ENCODE measurements at places on chromosomes 3 and 15. TPM values are rescaled to one million over a fixed set of nuclear protein-coding genes. Genes with fewer than 3 reads are reported as not detected.

PLD1 gene
- total RNA-seq = 1.8 TPM

ELL3 gene
- 5.2 TPM for total RNA-seq

GOLGA8J gene
- total RNA-seq = not detected

FGF12 gene
- total RNA-seq = not detected

LTK gene
- not detected for total RNA-seq

CLDN18 gene
- total RNA-seq = not detected

NRG4 gene
- not detected for total RNA-seq

AHSG gene
- total RNA-seq = not detected

DUOXA2 gene
- total RNA-seq = not detected

UBAP1L gene
- 0.43 TPM for total RNA-seq

CPNE4 gene
- total RNA-seq = 0.11 TPM

ANKRD34C gene
- not detected for total RNA-seq

GATA2 gene
- 28.6 TPM for total RNA-seq

EEF1AKMT4 gene
- 7.2 TPM for total RNA-seq

- peak; percentile 70 for DNase-seq
Measured at GRCh38 chr15:90561344-90562244, 31.9 kb downstream of the CRTC3 start.

- no peak for DNase-seq
Measured at GRCh38 chr3:15651396-15651795, 49.9 kb downstream of the BTD start.

- DNase-seq = no peak
Measured at GRCh38 chr3:19264424-19264823, 116.1 kb downstream of the KCNH8 start.

DNA sequence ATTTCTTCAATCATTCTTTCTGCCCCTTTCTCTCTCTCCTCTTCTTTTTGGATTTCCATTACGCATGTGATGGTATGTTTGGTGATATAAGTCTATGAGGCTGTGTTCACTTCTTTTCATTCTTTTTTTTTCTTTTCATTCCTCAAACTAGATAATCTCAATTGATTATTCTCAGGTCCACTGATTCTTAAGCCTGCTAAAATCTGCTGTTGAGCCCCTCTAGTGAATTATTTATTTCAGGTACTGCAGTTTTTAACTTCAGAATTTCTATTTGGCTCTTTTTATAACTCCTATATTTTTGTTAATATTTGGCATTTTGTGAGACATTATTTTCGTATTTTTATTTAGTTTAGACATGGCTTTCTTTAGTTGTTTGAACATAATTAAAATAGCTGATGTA is 671.3 kb upstream of the NECTIN3 start:
- DNase-seq = no peak

DNA sequence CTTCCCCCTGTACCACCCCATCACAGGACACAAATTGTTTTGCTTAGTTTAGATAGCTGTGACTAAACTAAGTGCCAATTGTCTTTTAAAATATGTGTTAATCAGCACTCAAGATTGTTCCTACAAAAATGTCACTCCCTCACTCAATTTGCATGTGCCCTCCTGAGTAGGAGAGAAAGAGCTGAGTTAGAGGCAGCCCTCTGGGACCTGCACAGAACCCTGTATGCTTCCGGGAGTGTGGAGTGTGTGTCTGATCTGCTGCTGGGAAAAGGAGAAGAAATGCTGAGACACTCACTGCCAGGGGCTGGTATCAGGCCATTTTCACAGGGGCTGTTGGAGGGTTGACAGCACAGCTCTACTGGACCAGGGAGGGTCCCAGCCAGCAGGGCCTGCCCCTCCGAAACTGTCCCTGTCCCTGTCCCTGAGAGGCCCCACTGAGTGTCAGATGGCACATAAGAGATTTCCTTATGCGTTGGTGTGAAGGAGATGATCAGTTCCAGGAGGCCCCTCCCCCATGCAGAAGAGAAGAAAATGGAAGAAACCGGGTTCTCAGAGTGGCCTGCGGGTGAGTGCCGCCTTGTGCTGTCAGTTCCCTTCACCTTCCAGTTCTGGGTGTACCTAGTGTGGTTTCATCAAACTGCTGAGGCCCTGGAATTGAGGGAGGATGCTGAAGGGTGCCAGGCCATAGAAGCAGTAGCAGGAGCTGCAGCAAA is 3.9 kb upstream of the B3GNT5 start:
- DNase-seq = no peak

GRCh38 chr15:57509965-57510364 is 81.7 kb upstream of the MYZAP start:
- DNase-seq = no peak

DNA sequence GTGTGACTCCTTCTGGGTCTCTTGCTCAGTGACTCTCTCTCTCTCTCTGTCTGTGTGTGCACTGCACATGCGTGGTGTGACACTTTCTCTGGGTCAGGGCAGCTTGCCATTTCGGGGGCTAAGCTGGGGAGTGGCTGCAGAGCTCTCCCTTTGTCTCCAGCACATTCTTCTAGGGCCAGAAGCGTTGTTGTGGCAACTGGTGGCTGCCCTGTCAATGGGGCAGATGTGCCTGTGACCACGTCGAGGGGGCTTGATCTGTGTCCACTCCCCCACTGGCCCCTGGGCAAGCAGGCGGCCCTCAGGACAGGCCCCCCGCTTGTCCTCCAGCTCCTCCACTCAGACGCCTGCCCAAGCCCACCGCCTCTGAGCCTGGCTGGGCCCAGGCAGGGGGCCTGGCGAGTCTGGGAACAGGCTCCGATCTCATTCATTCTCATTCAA is 67.8 kb downstream of the WNT7A start:
- DNase-seq = no peak

- DNase-seq = no peak
Measured at GRCh38 chr15:89117790-89118189, 29.5 kb downstream of the ABHD2 start.

GRCh38 chr3:192122832-192123594 is 604.3 kb downstream of the FGF12 start:
- no peak for DNase-seq

DNA sequence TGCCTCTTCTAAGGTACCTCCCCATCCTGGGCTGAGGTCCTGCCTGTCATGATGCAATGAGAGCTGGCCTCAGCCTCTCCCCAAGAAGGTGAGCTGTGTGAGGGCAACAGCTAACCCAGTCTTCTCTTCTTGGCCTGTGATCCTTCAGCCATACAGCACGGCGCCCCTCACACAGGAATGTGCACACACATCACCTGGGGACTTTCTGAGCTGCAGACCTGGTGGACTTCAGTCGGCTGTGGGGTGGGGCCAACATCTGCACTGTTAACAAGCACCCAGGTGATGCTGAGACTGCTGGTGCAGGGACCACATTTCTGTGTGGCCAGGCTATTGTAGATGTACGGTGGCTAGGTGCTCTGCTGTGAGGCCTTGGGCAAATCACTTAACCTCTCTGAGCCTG is 14.5 kb downstream of the HCN4 start:
- no peak for DNase-seq

GRCh38 chr3:157026091-157026490 is 133.9 kb downstream of the CCNL1 start:
- no peak for DNase-seq

GRCh38 chr3:186807231-186807630 is 949 bp upstream of the RFC4 start:
- DNase-seq = no peak

- DNase-seq = no peak
Measured at GRCh38 chr3:139202226-139202958, 141.4 kb upstream of the MRPS22 start.

- no peak for DNase-seq
Measured at GRCh38 chr3:13856006-13856405, 23.9 kb downstream of the WNT7A start.

DNA sequence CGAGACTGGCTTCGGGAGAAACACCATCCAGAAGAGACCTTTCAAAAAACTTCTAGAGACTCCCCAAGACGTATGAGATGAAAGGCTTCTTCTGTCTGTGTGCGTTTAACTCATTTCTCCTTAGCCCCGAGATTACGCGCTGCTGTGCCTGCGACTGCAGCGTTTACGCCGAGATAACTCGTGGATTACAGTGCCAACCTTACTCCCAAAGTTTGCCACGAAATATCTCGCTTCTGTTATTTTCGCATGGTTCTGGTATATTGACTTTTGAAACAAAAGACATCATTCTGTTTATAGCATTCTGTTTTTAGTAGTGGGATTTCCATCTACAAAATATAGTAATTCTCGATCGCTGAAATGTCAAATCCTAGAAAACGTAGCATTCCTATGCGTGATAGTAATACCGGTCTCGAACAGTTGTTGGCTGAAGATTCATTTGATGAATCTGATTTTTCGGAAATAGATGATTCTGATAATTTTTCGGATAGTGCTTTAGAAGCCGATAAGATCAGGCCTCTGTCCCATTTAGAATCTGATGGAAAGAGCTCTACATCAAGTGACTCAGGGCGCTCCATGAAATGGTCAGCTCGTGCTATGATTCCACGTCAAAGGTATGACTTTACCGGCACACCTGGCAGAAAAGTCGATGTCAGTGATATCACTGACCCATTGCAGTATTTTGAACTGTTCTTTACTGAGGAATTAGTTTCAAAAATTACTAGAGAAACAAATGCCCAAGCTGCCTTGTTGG is 467 bp downstream of the PGBD4 start:
- DNase-seq = peak; percentile 27

DNA sequence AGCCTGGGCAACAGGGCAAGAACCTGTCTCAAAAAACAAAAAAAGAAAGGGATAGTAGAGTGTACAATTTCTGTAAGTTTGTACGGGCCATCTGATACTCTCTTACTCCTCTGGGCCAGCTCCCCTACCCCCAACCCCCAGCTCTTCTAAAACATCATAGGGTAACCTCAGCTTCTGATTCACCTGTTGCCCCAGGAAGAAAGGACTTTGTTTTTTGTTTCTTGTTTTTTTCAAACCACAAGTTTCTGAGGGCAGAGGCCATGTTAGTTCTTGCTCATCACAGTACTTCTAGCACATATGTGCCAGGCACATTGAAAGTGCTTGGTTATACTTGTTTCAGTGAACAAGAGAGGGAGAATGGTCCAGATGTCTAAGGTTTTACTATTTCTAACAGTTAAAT is 20.2 kb downstream of the ATOSA start:
- no peak for DNase-seq

- peak; percentile 53 for DNase-seq
Measured at GRCh38 chr3:172836390-172836997, 86.0 kb downstream of the ECT2 start.

- DNase-seq = no peak
Measured at GRCh38 chr3:103991-104390, 92.6 kb upstream of the CHL1 start.

GRCh38 chr3:81753416-81754027 is 7.9 kb downstream of the GBE1 start:
- no peak for DNase-seq

GRCh38 chr3:10554236-10554611 is 48.8 kb upstream of the ATP2B2 start:
- DNase-seq = no peak

DNA sequence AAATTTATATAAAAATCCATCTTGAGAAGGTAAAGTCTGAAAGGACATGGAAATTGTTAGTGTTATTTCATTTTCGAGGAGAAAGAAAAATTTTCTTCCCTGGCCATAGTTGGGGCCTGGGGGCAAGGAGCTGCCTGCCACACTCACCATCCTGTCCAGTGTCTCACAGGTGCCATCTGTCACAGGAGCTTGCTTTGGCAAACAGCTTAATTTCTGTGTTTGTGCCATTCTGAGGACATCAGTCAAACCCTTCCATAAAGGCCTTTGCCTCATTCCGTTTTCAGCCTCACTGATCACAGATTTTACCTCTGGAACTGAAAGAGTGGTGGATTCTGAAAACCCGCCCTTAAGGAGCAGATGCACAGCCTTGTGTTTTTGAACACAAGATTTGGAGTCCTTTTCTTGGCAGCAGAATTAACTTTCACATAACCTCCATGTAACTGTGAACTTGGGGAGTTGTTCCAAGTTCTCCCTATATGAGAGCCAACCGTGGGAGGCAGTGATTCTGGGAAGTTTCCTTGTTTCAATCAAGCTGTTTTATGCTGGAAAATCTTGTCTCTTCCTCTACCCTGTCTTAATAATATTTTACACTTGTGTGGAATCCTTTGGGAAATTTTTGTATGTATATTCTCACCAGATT is 254.7 kb downstream of the CACNA2D3 start:
- no peak for DNase-seq

Data from GM23248 (cell line).